Stimulated activated CD4-positive, alpha-beta T cell treated with anti-CD3 and anti-CD28 coated beads, TNF-alpha, amount 100 ng/mL, for 1 hour (primary cell): ENCODE measurements at places on chromosomes 1 and 21.

DNA sequence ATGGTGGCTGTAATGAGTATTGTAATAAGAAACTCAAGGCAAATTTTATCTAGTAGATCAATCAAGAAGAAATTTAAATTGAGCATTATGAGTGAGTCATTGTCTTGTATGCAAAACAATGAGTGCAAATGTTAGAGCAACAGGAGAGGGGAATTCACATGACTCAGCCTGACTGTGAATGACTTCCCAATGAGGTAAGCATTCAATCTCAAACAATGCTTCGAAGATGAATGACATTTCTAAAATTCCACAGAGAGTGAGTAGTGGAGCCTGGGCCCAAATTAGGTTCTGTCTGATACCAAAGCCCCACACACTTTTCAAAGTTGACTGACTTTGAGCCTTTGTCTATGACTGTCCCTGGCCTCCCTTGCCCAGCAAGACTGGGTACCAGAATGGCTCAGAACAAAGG is 738.0 kb downstream of the PTPRU start:
- DNase-seq: no peak

- no peak for DNase-seq
Observed at GRCh38 chr21:45442276-45442675, 37.3 kb downstream of the COL18A1 start.

GRCh38 chr1:190175320-190175719 is 302.3 kb downstream of the BRINP3 start:
- DNase-seq: no peak

GRCh38 chr1:151715726-151716404 is 738 bp downstream of the CELF3 start:
- no peak for DNase-seq

GRCh38 chr1:176976225-176976624 is 188.3 kb downstream of the ASTN1 start:
- DNase-seq: no peak

GRCh38 chr1:56403321-56403720 is 176.0 kb downstream of the PLPP3 start:
- DNase-seq: no peak

- no peak for DNase-seq
Observed at GRCh38 chr1:193494368-193494767, 308.0 kb upstream of the B3GALT2 start.

GRCh38 chr1:153919876-153920852 is 2.6 kb downstream of the GATAD2B start:
- DNase-seq: no peak

- no peak for DNase-seq
Observed at GRCh38 chr1:61441723-61442262, 283.1 kb downstream of the TM2D1 start.
